ENCODE measurements at places on chromosomes 5 and 9.

DNA sequence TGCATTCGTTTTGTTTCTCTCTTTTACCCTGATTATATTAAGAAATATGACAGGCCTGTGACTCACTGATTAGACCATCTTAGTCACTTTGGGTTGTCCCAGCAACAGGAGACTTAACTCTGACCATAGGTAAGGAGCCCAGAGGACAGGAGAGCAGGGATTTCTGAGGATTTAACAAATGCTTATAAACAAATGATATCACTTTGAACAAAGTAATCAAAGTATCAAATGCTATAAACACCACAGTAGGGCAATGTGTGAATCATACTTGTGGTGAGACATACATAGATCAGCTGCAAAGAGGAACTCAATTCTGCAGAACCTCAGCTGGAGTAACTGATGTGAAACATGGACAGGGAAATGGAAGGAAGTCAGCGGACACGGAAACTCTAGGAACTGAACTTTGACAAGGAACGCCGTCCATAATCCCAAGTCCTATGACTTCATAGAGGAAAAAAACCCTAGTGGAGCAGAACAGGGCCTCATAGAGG is 190.6 kb upstream of the MSX2 start:
- no peak for DNase-seq

GRCh38 chr9:110444911-110445310 is 107.2 kb upstream of the TXNDC8 start:
- no peak for DNase-seq

- DNase-seq = no peak
These were observed 526.2 kb upstream of the CDH6 start for GRCh38 chr5:30667293-30667692.

DNA sequence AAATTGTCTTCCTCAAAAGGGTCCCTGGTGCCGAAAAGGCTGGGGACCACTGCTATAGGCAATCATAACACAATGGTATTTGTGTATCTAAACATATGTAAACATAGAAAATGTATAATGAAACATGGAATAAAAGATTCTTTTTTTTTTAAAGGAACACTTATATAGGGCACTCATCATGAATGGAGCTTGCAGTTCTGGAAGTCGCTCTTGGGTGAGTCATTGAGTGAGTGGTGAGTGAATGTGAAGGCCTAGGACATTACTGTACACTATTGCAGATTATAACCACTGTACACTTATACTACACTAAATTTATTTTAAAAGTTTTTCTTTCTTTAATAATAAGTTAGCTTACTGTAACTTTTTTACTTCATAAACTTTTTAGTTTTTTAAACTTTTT is 176.4 kb downstream of the ARRDC3 start:
- DNase-seq = no peak

- no peak for DNase-seq
These were observed 339.0 kb upstream of the KIF2A start for GRCh38 chr5:61966997-61967396.

GRCh38 chr9:82996941-82997340 is 66.0 kb downstream of the RASEF start:
- DNase-seq = no peak

DNA sequence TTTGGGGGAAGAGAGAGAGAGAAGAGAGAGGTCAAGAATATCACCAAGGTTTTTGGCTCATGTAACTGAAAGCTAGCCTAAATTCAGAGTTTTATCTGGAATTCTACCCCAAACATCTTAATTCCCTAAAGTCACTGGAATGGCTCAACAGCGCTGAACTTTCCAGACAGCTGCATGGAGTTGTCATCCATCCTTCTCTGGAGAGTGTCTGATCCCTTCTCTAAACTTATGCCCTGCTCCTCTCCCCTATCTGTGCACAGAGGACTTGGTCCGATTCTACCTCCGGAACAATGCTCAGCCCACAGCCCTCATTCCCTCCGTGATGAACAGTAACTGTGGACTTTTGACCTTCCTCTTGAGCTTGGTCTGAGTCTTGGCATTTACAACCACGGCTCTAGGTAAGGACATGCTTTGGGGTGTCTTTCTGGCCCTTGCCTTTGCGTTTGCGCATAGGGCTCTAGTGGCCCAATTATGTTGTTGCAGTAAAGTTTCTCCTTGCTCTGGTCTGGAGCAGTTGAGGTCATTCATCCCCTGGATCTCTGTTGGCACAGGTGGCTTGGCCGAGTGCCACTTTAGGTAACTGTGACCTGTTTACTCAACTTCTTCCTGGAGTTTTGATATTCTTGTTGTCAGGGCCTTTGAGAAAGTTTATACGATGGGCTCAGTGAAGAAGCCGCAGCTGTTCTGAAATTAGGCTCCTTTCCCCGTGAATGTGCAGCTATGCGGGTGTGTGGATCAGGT is 18.3 kb upstream of the CD180 start:
- no peak for DNase-seq

DNA sequence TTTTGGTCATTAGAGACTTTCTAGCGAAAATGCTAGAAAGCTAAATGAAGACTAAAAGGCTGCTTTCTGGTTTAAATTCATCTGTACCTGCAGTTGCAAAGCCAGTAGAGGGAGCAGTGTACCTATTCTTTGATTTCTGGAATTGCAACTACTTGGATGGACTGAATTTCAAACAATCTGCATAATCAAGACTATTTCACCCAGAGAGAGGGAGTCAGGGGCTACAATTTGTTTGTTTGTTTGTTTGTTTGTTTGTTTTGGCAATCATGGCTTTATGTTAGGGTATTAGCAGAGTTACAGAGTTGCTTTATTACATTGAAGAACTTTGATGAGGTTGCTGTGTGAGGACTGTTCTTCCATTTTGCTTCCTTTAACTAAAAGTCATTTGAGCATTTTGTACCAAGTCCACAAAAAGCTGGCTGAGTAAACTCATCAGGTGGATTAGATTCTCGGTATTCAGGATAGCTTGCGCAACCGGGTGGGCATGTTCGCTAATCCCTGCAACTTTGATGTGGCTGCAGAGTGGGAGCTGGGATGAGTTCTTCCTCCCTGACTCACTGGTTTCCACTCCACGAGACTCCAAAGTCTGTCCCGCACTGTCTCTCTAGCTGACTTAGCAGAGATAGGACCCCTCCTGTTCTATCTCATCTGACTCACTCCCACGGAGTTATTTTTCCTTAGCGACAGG is 80.0 kb upstream of the TUT7 start:
- peak; percentile 3 for DNase-seq

DNA sequence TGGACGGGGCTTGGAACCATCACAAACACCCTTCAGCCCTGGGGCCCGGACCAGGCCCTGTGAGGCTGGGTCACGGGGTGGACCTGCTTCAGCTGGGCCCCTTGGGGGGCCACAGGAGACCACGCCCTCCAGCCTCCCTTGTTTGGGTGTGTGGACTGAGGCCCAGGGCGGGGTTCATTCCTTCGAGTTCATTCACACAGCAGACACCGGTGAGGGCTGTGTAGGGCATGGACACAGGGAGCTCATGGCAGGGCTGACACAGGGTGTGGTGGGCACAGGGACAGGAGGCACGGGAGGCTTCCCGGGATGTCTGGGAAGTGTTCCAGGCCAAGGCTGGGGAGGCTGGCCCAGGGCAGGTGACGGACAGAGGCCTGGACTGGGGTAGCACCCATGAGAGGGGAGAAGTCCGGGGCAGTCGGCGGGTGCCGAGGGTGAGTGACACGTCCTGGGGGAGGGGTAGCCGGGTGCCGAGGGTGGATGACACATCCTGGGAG is 8.9 kb downstream of the DNLZ start:
- DNase-seq = no peak

DNA sequence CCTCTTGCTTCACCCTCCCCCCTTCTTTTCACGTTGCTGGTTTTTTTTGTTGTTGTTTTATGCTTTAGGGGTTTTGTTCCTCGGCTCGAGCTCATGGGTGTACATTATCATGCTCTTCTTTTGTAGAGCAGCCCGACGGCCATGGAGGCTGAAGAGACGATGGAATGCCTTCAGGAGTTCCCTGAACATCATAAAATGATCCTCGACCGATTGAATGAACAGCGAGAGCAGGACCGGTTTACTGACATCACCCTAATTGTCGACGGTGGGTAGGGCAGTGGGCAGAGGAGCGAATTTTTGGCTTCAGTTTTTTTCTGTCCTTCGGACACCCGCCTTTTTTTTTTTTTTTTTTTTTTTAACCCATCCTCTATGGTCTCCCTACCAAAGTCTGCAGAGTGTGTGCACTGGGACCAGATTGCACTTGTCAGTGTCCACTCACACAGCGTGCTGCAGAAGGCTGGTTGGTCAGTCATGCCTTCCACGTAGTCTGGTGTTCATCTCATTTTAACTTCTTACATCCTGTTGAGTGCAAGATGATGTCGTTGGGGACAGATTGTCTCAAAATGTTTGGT is 1.3 kb downstream of the ZNF131 start:
- no peak for DNase-seq

GRCh38 chr5:55303238-55303690 is 4.2 kb downstream of the DHX29 start:
- DNase-seq = no peak

DNA sequence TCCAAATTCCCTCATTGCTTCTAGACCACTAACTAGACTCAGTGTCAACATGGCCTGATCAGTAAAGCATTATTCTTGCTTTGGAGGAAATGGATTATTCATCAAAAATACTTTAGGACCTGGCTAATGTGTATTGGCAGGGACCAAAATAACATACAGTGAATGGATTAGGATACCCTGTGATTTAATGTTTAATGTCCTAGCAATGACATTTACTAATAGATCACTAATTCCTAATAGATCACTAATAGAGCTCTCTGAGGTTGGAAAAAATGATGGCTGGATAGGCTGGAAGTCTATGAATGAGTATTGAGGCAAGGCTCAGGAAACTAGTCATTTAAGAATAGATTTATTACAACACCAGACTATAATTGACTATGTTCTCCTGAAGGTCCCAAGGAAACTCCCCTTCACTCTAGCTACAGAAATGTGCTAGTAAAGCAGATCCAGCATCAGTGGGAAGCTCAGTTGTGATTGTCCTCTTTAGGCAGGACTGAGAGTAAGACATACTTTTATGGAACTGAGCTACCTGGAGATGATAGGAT is 46.1 kb upstream of the CHSY3 start:
- no peak for DNase-seq

- DNase-seq = no peak
These were observed 1284.1 kb upstream of the ACO1 start for GRCh38 chr9:31100311-31100710.

- no peak for DNase-seq
These were observed 258.4 kb upstream of the TAS2R1 start for GRCh38 chr5:9888501-9888901.

DNA sequence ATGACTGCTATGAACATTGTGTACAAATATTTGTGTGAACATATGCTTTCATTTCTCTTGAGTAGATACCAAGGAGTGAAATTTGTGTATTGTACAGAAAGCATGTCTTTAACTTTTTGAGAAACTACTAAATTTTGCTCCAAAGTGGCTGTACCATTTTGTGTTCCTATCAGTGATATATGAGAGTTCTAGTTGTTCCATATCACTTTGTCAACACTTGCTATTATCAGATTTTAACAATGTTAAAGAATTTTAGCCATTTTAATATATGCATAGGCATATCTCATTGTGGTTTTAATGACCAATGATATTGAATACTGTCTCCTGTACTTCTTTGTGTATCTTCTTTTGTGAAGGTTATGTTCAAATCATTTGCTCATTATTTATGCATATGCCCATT is 142.9 kb upstream of the NR3C1 start:
- no peak for DNase-seq

- no peak for DNase-seq
These were observed 175.3 kb downstream of the SLF1 start for GRCh38 chr5:94793816-94794198.

GRCh38 chr5:168159425-168159824 is 132.0 kb upstream of the WWC1 start:
- DNase-seq = no peak

GRCh38 chr5:79436224-79436623 is 77.7 kb downstream of the HOMER1 start:
- DNase-seq = no peak

DNA sequence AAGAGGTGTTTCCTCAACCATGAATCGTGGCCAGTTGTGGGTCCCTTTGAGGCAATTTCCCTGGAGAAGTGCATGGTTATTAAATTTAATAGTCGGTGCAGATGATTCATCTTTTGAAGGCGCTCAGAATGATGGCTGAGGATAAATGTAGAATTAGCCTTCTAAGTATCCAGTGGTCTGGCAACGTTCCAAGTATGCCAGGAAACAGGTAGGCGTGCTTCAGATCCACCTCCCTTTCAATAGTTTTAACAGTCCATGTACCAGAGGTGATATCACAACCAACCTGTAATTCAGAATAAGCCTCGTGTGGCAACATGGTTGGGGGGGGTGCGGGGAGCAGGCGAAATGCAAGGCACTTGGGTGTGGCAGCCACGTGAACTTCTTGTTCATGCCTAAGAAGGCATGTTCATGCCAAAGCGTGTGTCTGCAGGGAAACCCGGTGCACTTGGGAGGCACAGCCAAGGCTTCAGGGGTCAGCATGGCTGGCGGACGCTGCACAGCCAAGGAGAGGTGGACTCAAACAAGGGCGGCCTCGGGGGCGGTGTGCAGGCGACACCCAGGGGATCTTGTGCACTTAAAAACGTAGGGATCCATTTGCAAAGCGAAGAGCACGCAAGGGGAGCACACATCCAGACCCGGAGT is 5.2 kb upstream of the NKD2 start:
- DNase-seq = no peak

DNA sequence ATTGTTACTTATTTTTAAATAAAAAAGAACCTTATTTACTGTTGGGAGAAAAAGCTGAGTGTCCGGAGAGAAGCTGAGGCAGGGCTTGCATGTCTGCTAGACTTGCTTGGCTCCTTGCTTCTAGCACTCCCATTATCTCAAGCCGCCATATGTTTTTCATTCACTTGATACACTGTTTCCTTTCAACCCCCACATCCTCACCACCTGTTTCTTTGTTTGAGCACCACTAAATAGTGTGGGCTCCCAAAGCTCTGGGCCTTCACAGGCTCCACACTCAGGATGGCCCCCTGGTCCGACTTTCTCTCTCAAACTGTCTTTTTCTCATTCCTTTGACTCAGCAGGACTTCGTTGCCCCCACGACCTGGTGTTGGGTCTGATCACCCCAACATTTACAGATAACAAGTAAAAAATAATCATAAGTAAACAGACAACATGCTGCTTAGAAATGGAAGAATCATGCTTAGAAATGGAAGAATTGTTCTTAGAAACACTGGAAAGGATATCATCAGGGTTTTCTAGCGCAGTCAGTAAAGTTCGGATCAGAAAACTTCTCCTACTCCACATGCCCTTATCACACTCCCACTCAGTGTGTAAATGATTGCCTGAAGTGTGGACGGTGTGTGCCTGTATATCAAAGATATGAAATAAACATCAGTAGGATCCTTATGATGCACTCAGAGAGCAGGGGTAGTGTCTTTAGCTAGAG is 58.5 kb downstream of the APTX start:
- no peak for DNase-seq

GRCh38 chr5:42840842-42841567 is 29.3 kb upstream of the SELENOP start:
- DNase-seq = no peak

DNA sequence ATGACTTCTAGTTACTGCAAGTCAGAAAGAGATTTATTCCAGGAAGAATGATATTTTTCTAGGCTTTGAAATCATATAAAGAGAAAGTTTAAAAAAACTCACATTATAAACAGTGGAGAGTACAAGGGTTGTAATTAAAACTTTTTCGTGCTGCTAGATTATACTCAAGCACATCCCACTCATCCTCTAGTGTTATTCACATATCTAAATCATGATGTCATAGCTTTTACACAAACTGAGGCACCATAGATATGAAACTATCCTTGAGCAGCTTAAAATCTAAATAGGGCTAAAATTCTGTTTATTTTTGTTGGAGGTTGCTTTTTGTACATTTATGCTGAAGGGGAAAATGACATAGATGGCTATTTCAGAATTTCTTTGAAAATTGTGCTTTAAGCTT is 30.0 kb downstream of the TENT2 start:
- DNase-seq = no peak

Data from NCI-H446 treated with DMSO at 0.1 percent for 48 hours (cell line).